Stimulated activated CD8-positive, alpha-beta memory T cell treated with anti-CD3 and anti-CD28 coated beads, Interleukin-4, amount 100 ng/mL, for 1 hour (primary cell): ENCODE measurements at places on chromosomes 12 and 14.

DNA sequence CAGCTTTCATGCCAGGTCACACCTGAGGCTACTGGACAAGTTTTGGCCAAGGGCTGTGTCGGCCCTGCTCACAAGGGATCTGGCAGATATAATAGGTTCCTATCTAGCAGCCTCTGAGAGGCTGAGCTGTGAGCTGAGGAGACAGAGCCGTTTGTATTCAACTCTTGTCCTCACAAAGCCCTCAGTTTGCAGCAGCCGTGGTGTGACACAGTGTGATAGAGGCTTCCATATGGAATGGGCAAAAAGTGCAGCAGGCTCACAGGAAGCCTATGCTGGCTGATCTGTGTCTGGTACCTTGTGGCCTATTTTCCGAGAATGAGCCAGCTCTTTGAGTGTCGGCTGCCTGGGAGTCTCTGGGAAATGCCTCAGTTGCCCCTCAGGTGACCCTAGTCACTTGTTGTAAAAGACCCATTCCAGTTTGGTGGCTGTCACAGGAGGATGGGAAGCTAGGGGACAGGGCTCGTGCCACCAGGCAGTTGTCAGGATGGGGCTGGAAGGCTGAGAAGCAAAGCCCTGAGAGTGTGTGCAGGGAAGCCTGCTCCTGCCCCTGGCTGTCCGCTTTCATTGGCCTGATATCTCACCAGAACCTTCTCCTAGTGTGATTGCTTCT lies 16.1 kb downstream of the VRTN start:
- no peak for DNase-seq

DNA sequence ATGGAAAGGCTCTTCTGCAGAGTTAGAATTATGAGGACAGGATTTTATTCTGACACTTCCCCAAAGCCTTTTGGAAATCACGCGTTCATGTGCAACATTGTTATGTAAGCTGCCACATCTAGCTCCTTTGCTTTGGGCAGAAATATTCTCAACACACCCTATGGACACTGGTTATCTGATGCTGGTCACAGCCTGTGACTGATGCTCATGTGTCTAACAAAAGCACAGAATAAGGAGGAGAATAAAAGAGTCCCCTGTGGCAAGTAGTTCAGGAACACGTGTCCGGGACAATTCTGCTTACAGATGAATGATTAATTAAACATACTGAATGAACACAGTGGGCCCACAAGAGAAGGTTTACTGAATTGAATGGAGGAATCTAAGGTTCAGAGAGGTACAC lies 22.1 kb downstream of the FOXN3 start:
- DNase-seq: no peak

- DNase-seq: no peak
Observed at GRCh38 chr14:97413966-97414717, 617.0 kb downstream of the VRK1 start.

- DNase-seq: no peak
Observed at GRCh38 chr12:128557231-128557630, 266.5 kb downstream of the SLC15A4 start.

DNA sequence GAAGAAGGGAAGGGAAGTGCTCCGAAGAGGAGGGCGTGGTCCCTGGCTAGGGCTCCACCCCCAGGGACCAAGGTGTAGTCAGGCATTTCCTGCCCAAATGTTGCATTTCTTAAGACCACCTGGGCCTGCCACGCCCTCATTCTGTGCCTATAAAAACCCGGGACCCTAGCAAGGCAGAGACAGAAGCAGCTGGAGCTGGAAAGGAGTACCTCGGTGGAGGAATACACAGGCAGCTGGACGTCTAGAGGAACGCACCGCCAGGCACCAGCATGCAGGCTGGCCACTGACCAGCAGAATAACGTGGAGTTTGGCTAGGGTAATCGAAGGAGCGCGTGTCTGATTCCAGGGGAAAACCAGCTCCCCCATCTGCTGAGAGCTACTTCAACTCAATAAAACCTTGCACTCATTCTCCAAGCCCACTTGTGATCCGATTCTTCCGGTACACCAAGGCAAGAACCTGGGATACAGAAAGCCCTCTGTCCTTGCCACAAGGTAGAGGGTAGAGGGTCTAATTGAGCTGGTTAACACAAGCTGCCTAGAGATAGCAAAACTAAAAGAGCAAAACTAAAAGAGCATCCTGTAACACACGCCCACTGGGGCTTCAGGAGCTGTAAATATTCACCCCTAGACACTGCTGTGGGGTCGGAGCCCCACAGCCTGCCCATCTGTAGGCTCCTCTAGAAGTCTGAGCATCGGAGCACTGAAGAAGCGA lies 21.0 kb downstream of the CFL2 start:
- no peak for DNase-seq

DNA sequence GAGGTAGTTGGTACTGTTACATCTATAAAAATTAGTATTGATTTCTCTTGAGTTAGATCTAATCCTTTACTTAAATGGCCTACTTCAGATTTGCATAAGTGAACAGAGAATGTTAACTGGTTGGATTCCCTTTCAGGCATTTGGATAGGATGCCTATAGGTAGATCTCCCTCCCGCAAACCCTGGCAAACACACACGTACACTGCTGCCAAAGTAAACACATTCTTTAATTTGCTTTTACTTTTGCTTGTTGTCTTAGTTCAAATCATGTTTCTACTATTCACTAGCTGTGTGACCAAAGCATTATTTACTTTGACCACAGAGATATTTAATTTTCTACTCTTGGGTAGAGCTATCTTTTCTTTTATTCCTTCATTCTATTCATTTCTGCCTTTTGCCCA lies 936.1 kb upstream of the FBXO33 start:
- DNase-seq: no peak
